ENCODE measurements at places on chromosomes 6 and 20.

DNA sequence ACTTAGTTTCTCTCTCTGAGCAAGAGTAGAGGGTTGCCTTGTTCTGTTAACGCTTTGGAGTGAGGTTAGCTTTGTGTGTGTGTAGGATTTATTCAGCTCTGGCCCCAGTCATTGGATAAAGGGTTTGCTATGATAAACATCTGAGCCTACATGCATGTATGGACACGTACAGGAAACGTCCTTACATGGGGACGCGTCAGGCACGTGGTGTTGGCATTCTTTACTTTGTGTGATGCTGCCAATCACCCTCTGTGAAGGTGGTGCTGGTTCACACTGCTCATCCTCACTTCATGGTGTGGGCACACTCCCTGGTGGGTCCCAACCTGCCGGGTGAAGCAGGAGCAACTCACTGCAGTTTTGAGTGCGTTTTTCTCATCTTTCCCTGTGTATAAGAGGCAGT, 53.4 kb upstream of the CD93 start:
- no peak for DNase-seq

GRCh38 chr6:106273087-106273486, 52.5 kb downstream of the ATG5 start:
- DNase-seq, result no peak

DNA sequence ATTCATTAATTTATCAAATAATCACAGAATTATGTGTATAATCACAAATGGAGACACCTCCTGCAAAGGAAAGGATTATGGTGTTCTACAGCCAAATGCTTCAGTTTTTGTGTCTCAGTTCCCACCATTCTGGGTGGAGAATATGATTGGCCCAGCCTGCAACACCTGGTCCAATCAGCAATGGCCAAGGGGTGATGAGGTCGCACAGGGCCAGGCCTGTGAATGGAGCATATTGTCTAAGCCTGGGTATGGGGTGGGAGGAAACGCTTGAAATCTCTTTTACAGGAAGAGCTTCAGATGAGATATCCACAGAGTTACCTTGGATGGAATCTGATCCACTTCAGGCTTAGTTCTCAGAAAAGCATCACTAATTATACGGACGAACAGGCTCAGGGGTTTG, 271.6 kb downstream of the DHX35 start:
- no peak for DNase-seq

GRCh38 chr6:81309811-81310210, 442.7 kb downstream of the TENT5A start:
- no peak for DNase-seq

DNA sequence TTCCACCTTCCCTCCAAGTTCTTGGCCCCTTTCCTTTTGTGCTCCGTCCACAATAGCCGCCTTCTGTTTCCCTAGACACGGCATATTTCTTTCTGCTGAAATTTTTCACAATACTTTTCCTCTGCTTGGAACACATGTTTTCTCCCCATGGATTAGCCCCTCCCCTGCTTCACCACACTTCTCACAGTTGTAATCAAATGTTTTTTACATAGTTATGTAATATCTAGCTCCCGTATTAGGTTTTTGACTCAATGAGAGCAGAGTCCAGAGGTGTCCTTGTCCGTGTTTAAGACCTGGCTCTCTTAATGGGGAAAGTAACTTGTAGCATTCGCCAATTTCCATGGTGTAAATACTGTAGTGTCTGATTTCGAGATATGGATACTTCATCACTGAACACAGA, 34.7 kb downstream of the PLCB1 start:
- no peak for DNase-seq

DNA sequence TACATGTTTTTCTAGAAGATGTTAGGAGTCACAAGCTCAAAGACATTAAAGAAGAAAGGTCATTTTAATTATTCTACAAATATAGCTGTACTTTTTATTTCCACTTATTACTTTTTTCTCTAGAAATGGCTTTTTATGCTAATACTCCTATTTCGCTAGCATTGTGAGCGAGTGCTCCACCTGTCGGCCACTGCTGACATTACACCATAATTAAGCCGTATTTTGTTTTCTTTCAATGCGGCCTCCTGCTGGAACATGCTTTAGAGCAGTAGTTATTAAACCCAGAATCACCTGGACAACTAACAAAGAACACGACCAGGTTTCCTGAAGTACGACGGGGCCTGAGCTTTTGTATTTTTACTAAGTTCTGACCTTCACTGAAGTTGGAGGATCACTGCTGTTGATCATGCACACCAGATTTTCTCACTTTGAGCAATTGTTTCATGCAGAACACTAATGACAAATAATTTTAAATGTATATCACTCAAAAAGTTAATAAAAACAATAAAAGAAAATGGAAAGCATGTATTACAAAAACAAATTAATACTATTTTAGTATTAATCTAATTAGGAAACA, 74.1 kb upstream of the PAK5 start:
- DNase-seq, result peak; percentile 16

GRCh38 chr6:52509281-52510212, 67.3 kb downstream of the TRAM2 start:
- no peak for DNase-seq

DNA sequence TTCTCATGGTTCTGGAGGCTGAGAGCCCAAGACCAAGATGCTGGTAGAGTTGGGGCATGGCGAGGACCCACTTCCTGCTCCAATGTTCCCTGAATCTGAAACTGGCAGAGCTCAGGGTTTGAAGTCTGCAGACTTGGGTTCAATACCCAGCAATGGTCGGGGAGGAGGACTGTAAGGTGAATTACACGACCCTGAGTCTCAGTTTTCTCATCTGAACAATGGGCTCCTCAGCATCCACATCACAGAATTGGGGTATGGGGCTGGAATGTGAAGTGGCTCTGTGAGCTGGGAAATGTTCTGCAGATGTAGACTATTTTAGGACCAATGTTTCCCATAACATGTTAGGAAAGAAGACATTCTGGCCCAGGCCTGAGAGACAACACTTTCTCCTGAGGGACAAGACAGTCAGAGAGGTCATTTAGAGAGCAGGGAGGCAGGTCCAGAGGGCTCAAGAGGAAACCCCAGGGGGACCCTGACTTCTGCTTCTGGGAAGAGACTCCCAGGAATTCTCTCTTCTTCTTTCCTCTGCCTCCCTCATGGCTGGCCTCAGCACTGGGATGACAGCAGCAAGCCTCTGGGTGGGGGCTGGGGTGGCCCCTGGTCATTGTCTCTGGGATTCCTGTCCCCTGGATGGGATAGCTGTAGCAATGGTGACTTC, 141.3 kb upstream of the PMEPA1 start:
- no peak for DNase-seq

DNA sequence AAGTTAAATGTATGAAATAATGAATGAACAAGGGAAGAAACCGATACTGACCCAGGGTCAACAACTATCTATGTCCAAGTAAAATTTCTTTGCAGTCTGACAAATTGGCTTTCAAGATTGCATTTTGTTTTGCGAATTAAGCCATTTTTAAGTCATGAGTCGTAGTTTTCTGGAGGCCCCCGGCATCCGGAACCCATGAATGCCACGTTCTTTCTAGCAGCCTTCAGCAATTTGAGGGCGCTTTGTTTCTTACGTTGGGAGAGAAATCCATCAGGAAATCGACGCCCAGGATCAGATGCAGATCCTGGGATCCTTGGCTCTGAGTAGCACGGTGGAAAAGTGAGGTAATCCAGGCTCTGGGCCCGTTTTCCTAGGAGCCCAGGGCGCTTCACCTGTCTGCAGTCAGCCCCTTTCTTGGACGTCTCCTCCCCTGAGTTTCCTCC, 309 bp upstream of the ABRACL start:
- DNase-seq, result peak; percentile 31

- DNase-seq, result no peak
Observed at GRCh38 chr20:63781181-63781580, 41.6 kb downstream of the SLC2A4RG start.

DNA sequence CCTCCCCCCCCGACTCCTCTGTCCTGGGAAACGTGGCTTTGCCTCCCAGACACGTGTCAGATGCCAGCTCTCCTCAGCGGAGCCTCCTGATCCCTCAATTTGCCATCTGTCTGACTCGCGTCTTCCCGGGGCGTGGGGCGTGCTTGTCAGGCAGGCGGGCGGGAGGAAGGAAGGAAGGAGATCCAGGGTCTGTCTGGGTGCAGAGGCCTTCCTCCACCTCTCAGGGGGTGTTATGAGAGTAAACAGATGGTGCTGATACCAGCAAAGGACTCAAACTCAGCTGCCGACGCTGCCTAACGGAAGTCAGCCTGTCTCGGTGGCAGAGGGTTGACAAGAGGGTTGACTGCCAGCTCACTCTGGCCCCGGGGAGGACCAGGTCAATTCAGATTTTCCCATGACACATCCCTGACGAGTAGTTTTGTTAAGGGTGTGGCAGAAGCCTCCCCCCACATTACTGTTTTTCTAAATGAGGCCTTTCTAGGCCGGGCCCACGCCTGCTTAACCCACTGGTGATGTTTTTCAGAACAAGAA, 17.0 kb downstream of the UQCC2 start:
- DNase-seq, result no peak

Measured in NCI-H1930 (cell line).